Chondrocyte (in vitro differentiated cells): ENCODE measurements at places on chromosomes 1 and 21. TPM values are rescaled to one million over a fixed set of nuclear protein-coding genes. Genes with fewer than 3 reads are reported as not detected.

DNA sequence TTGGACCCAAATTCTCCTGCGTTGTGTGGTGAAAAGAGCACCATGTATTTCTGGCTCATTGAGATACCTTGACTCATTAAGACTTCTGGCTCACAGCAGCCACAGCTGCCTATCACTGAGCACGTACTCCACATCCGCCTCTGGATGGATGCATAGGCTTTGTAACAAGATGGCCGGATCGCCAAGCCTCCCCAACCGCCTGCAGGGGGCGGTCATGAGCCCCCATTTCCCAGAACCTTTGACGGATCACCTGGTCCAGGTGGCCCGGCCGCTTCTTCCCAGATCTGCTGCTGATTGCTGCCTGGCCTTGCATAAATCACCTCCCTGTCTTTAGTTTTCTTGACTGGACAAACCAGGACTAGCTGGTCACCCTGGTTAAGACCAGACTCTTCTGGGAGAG is 156.5 kb upstream of the KLHDC7A start:
- DNase-seq = no peak

- DNase-seq = no peak
Measured at GRCh38 chr1:5552787-5553484, 439.3 kb downstream of the NPHP4 start.

- DNase-seq = no peak
Measured at GRCh38 chr1:204487256-204487615, 7.4 kb downstream of the PIK3C2B start.

GRCh38 chr1:98705591-98705990 is 44.1 kb downstream of the SNX7 start:
- DNase-seq = no peak

DNA sequence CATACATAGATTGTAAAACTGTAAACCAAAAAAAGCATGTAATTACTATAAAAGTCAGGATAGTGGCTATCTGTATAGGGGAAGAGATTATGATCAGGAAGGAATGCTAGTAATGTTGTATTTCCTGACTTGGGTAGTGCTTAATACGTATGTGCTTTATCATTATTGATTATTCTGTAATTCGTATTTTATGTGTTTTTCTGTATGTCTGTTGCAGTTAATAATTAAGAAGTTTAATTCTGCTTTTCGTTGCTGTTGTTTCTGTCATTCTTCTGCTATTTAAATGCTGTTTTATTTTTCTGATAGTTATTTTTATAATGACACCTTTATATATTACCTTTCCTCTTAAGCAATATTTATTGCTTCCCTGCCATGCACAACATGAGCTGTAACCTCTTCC is 29.3 kb upstream of the TRIM33 start:
- DNase-seq = no peak

DNA sequence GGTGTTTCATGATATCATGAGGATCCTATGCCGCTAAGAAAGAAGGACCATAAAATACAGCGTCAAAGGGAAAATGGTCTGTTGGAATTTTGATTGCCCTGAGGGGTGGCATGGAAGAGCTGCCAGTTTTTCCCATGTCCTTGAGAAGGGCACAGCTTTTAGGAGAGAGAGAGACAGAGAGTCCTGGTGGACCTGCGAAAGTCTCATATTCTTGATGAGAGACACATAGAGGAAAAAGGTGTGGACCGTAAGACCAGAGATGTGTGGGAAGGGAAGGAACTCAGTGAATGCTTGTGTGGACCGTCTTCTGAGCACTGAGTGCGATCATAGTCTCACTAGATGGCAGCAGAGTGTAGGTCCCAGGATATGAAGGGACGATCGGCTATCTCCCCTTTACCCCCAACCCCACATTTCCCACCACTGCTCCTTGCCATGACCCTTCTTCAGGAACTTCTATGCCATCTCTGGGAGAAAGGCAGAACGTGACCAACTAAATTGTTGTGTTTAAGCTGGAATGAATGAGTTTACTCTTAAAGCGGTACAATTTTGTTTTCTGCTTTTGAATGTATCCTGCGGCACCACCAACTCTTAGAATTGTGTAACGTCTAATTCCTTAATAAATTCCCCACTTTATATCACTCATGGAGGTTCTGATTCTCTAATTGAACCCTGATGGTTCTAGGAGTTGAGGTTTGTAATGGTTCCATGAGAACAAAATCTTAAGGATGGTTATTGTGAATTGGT is 117.7 kb downstream of the CTH start:
- DNase-seq = no peak

The OLFML2B gene
- total RNA-seq = 44.6 to 120 TPM (median 113 TPM) in 3 replicates

GRCh38 chr21:15706696-15707095 is 23.1 kb upstream of the USP25 start:
- DNase-seq = no peak

The ZNF593OS gene
- total RNA-seq = not detected in 3 replicates

The IGSF9 gene
- total RNA-seq = not detected in 3 replicates

- no peak for DNase-seq
Measured at GRCh38 chr1:65470766-65471165, 50.3 kb downstream of the LEPR start.

DNA sequence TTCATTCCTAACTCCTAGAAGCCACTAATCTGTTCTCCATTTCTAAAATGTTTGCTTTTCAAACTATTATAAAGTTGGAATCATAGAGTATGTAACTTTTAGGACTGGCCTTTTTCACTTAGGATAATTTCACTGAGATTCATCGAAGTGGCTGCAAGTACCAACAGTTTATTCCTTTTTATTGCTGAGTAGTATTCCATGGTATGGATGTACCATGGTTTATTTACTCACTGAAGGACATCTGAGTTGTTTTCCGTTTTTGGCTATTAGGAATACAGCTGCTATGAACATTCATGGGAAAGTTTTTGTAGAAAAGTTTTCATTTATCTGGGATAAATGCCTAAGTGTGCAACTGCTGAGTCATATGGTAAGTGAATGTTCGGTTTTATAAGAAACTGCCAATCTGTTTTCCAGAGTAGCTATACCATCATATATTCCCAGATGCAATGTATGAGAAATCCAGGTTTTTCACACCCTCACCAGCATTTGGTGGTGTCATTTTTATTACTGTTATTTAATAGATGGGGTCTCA is 66.3 kb downstream of the SLC27A3 start:
- DNase-seq = no peak

DNA sequence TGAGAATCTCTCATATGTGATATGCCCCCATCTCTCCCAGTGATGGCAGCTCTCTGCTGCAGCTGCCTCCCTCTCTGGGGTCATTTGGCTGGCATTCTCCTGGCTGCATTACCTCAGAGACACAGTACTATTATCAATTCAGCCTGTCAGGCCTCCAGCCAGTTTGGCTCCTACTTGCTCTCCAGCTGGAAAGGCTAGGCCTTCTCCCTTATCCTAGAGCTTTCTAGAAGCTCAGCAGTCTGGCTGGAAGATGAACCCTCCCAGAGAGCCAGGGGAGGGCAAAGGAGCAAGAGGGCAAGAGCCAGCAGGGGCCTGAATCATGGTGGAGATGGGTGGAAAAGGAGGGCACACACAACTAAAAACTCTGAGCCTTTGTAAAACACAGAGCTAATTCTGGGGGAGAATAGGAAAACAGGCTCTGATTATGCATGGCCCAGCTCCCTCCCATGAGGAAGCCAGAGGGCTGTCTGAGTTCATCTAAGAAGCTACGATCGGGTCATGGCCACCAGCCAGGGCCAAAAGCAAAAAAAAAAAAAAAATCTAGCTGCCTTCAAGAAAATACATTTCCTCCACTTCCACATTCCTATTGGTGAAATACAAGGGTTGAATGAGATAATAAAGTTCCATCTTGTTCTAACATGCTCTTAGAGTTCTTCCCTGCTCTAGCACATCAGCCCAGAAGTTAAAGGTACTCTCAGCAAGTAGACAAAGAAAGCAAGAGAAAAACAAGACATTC is 8.8 kb downstream of the LAMB3 start:
- DNase-seq = no peak

DNA sequence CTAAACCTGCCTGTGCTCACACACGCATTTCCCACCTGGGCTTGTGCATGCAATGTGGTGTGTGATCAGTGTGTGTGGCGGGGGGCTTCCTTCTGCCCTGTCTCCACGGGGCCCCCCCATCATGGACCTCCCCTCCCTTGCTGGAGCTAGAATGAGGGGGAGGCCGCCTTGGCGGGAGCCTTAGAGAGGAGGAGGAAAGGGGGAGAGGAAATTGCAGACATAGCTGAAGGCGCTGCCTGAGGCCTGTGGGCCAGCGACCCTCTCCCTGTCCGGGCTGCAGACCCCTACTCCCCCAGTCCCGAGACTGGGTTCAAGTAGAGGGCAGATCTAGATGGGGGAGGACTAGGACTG is 883 bp upstream of the EVA1B start:
- DNase-seq = no peak

The CFAP74 gene
- not detected in 3 replicates for total RNA-seq

The OR2T2 gene
- not detected in 3 replicates for total RNA-seq

The CD53 gene
- total RNA-seq = not detected in 3 replicates

GRCh38 chr1:53614231-53615021 is 124.5 kb downstream of the GLIS1 start:
- DNase-seq = peak; percentile 65

DNA sequence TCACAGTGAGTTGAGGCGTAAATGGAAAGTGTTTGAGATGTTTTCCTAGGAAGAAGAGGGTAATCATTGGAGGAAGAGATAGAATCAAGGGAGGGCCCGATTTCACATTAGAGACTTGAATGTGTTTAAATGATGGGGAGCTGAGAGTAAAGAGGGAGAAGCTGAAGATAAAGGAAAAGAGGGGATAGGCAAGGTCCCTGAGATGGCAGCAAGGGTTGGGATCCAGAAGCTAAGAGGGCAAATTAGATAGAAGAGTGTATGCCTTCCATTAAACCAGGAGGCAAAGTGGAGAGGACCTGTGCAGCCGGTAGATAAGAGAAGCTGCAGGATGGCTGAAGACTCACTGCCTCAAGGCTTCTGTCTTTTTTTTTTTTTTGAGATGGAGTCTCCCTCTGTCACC is 21.6 kb upstream of the CSF1 start:
- no peak for DNase-seq

DNA sequence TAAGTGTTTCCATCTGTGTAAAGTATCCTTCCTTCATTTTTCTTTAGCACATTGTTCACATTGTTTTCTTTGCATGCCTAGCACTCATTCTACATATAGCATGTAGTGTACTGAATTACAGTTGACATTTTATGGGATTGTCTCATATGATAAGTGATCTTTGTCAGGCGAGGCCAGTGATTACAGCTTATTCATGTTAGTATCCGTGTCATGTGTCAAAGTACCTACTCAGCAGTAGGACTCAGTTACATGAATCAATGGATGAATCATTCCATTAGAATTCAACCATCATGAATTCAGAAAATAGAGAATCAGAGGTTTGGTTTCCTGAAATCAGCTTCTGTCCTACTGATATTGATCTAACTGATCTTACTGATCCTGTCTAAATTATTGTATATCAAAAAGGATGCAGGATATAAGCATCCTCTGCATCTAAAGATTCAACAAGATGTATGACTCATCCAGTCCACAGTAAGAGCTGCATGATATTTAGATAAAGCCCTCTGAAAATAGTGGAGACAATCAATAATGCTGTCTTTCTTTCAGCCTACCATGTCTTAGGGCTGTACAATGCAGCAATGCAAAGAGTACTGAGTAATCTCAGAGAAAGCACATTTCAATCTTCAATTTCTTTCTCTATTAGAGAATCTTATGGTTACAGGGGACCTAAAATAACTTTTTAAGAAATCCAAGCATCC is 20.7 kb upstream of the HRNR start:
- DNase-seq = no peak

DNA sequence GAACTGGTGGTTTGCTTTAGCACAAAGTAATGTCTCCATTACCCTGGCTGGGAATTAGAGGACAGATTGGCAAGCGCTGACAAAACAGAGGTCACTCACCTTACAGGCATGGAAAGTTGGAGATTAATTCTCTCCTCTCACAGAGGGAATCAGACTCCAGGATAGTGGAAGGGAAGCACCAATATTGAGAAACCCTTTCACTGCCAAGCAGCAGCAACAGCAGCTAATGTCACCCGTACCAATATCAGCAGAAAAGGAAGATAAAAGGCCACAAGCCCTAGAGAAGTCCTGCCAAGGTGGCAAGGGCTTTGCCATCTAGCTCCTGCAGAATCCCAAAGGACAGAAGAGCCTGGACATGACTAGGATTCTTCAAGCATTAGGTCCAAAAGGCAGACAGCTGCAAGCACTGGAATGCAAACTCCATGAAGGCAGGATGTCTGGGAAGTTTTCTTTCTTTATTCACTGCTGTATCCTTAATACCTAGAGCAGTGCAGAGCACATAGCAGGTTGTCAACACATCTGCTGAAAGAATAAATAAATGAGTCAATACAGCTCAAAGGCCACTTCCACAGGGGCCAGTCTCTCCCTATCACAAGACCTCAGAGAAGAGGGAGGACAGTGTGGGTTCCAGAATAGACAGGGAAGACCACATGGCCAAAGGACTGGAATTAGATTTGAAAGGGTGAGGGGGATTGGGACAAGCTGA is 57.2 kb downstream of the ERI3 start:
- DNase-seq = no peak

DNA sequence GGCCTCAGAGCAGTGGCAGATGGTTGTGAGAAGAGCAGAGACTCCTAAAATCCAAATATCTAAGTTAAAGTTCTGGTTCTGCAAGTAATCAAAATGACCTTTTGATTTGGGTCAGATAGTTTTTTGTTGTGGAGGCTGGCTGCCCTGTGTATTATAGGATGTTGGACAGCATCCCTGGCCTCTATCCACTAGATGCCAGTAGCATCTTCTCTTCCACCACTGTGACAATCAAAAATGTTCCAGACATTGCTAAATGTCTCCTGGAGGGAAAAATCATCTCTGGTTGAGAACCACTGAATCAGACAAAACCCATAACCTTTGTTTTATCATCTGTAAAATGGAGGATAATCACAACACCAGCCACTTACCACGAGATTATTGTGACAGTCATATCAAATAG is 5.9 kb upstream of the DPT start:
- no peak for DNase-seq

GRCh38 chr1:68144856-68145255 is 87.5 kb downstream of the WLS start:
- no peak for DNase-seq

- no peak for DNase-seq
Measured at GRCh38 chr1:6603915-6604558, 1.4 kb upstream of the KLHL21 start.

DNA sequence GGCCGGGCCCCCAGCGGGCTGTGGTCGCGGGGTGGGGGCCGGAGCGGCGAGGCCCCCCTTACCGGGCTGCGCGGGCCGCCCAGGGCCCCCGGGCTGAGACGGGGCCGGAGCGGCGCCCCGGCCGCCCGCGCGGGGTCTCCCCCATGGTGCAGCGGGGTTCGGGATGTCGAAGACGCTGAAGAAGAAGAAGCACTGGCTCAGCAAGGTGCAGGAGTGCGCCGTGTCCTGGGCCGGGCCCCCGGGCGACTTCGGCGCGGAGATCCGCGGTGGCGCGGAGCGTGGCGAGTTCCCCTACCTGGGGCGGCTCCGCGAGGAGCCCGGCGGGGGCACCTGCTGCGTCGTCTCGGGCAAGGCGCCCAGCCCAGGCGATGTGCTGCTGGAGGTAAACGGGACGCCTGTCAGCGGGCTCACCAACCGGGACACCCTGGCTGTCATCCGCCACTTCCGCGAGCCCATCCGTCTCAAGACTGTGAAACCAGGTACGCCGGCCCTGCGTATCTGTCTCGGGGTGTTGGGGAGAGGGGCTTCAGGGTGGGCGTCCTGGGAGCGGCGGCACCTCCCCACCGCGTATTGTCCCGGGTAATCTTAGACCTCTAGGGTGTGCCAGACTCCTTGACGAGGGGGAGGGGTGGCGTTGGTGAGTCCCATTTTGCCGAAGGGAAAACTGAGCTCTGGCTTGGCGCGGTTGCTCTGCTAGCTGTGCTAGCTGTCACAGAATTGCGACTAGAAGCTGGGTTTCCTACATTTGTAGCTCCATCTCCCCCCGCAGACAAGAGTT is 745 bp downstream of the MAGI3 start:
- no peak for DNase-seq
